ENCODE measurements at places on chromosomes 5 and 9.
A peak's percentile ranks its signal among the peaks of the same experiment; 100 is the strongest.

GRCh38 chr9:127004946-127005769, 90.6 kb downstream of the RALGPS1 start:
- peak; percentile 22 for DNase-seq

DNA sequence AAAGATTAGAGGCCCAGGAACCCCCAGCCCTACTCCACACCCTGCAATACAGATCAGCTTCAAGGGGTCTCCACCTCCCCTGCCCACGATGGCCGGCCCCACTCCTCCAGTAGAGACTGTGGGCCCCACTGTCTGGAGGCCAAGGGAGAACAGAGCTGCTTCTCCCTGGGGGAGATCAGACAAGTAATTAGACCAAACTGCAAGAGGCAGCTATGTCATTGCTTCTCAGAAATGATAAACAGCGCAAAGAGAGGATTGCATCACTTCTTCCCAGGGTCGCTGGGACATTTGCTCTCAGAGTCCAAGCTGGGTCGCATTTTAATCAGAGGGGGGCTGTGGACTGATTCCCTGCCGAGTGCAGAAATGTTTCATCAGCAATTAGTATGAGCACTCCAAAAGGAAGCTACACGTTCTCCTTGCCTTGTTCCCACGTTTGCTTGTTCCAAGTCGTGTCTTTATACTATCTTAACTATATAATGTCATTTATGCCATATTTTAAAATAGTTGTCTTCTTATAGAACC, 59.9 kb downstream of the ROPN1L start:
- DNase-seq, result no peak

DNA sequence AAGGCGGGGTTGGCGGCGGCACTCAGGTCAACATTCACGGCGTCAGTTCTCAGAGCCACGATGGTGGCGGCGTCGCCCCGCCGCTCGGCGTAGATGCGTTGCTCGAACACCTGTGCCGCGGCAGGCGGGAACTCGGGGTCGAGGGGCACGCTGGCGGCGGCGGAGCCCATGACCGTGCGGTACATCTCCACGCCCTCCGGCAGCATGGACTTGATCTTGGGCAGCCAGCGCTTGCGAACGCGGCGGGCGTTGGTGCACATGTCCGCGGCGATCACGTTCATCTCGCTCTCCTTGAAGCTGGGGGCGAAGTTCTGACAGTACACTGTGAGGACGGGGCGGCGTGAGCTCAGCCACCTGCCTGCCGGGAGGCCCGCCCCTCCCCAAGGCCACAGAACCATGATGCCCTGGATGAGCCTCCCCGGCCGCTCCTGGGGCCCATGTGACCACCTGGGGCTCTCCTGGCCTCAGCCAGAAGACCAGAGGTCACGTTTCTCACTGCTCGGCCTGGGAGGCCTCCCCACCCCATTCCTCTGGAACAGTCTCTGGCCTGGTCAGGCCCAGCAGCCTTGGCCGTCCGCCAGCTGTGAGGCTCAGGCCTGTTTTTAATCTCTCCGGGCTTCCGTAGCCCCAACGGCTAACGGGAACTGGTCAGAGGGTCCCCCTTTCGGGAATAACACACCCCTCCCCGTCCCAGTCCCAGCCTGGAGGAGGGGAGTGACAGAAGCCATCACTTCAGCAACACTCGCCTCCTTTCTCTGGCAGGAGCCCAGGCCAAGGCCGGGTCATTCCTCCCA, 50.7 kb upstream of the UBAC1 start:
- DNase-seq, result peak; percentile 31

DNA sequence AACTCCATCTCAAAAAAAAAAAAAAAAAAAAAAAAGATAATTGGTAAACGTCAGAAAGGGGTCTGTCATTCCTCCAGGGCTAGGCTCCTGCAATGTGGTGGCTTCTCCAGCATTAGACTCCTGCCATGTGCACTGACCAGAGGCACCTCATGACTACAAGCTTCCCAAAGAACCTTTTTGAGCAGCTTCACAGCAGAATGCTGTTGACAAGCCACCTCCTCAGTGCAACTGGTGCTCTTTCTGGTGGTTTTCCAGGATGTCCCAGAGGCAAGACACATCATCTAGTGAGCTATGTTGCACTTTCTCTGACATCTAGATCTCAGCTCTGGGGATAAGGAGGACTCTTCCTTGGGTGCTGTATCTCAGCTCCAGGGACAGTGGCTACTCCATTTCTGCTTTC, 11.6 kb downstream of the RPL37 start:
- DNase-seq, result no peak

DNA sequence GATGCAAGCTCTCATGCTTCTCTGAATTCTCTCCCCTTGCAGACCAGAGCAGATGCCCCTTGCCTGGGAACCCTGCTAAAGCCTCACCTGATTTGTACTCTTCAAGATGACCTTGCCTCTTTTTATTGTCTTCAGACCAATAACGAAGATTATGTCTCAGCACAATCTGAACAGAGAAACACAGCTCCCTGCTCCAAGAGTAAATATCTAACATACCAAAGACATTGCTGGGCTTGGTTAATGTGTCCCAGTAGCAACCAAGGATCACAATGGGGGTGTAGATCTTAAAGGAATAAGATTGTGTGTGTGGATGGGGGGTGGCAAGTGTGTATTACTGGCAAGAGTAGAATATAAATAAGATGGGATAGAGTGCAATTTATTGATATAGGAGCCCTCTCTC, 67.6 kb upstream of the LHFPL2 start:
- no peak for DNase-seq

GRCh38 chr9:2700398-2700797, 16.9 kb upstream of the KCNV2 start:
- peak; percentile 25 for DNase-seq

DNA sequence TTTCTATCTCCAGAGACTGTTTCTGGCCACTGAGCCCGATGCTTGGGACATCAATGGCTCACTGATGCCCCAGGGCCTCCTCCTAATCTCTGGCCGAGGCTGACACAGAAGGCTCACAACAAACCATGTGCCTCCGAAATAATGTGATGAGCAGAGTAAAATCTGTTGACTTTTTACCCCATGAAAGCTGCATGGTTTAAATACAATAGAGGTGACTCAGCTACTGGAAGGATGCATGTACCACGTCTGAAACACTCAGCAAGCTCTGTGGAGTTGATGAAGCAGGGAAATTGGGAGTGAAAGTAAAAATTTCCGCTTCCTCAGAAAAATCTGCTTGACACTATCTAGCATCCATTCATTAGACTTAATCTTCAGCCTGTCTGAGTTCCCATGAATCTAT, 111.1 kb upstream of the EQTN start:
- no peak for DNase-seq

DNA sequence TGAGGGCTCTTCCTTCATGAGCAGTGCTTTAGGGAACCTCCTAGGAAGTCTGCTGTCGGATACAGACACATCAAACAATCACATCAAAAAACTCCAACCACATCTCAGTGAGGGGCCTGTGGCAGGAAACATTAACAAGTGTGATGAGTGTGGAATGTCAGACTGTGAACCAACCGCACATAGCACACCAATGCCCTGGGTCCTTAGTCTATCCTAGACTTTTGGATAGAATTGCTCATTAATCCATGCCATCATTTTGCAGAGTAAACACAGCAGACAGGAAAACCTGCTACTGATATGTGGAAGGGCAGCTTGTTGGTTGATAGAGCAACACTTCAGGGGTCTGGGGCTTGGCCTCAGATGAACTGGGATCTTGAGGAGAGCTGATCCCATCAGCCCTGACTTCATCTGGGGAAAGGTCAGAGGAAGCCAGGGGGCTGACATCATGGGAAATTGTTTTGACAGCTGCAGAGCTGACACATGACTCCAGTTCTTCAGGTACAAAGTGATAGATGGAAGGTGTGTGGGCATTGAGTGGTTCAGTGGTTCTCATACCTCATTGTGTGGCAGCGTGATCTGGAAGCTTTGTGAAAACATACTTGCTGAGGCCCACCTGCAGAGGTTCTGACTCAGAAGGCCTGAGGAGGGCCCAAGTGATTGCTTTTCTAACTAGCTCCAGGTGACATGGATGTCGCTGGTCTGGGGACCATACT, 193.3 kb downstream of the DIRAS2 start:
- DNase-seq, result no peak

GRCh38 chr5:76576450-76576849, 46.8 kb downstream of the F2RL2 start:
- DNase-seq, result no peak

- DNase-seq, result no peak
Measured at GRCh38 chr5:62499756-62500155, 78.9 kb upstream of the LRRC70 start.

- no peak for DNase-seq
Measured at GRCh38 chr5:174003795-174004194, 14.8 kb downstream of the C5orf47 start.

DNA sequence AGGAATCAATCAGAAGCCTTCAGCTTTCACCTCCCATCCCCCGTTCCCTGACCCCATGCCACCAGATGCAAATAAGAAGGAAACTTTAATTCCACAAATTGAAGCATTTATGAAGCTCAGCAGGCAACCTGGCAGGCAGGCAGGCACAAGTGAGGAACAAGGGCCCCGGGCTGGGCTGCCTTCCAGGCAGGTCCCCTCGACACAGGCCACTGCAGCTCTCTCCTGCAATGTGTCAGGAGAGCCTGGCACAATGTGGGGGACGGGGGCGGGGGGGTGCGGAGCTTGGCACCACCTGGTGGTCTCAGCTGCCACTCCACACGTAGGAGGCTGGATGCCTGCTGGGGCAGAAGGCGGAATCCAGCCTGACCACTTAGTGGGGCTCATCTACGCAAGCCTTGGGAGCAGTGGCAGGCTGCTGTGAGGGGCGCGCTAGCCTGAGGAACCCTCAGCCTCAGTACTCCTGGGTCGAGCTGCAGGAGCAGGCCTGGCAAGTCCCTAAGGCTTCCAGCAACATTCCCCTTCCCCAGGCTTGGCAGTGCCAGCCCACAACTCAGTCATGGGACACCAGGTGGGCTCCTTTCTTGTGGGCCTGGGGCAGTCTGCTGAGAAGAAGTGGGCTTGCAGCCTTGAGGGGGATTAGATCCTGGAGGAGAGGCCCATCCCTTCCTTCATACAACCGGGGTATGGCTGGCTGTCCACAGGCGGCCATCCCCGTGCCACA, 50.2 kb upstream of the KCNMB1 start:
- DNase-seq, result peak; percentile 61

- DNase-seq, result no peak
Measured at GRCh38 chr9:115804206-115804605, 349.4 kb upstream of the PAPPA start.

- no peak for DNase-seq
Measured at GRCh38 chr9:764105-764524, 77.4 kb upstream of the DMRT1 start.

DNA sequence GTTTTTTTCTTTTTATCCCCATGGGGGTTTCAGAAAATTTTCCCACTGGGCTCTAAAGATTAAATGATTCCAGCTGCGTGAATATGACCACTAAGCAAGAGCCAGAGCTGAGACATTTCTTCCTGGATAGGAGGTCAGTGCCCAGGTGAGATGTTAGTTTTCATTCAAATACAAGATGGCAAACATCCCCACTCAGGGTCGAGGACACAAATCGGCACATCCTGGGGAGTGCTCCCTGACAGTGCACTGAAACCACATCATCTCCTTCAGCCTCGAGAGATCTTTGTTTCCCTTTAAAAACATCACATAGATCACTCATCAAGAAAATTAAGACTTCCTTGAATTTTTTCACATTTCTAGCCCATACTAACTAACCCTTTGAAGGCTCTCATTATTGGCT, 273.2 kb upstream of the PANK3 start:
- no peak for DNase-seq

DNA sequence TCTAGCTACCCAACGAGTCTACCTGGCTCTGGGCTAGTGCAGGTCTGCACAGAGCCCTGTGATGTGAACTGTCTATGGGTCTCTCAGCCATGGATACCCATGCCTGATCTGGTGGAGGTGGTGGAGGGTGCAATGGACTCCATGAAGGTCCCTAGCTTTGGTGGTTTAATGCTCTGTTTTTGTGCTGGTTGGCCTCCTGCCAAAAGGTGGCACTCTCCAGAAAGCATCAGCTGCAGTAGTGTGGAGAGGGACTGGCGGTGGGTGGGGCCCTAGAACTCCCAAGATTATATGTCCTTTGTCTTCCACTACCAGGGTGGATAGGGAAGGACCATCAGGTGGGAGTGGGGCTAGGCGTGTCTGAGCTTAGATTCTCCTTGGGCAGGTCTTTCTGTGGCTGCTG, 290.1 kb downstream of the AGTPBP1 start:
- DNase-seq, result no peak

DNA sequence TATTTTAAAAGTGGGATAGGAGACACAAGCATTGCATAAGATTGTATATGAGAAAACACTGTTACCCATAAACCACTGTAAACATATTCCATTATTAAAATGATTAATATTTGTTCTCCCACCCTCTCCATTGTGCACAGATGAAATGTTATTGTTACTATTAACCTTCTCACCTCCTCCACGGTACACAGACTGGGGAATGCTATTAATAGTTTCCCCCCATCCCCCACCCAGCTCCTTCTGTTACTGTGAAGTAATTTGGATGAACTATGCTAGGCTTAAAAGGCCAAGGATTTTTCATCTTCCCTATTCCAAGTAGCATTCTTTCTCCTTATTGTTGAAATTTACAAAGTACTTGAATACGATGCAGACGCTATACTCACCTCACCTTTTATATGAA, 91.4 kb downstream of the JAKMIP2 start:
- no peak for DNase-seq

DNA sequence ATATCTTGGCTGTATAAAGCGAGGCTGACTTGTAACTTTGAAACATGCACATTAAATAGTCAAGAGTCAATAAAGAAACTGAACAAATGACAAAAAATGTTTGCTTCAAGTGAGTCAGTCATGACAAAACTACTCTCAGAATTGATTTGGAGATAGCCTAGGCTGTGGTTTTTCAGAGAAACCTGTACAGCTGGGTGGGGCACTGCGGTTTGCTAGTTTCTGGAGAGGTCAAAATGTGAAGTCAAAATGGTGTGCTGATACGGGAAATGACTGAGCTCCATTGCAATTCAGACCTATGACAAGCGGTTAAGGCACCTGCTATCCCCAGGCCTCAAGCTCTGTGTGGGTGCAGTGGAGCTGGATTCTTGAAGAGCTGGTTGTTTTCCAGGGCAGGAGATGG, 10.3 kb upstream of the CD180 start:
- DNase-seq, result no peak

- DNase-seq, result no peak
Measured at GRCh38 chr5:152331006-152331405, 74.1 kb downstream of the NMUR2 start.

DNA sequence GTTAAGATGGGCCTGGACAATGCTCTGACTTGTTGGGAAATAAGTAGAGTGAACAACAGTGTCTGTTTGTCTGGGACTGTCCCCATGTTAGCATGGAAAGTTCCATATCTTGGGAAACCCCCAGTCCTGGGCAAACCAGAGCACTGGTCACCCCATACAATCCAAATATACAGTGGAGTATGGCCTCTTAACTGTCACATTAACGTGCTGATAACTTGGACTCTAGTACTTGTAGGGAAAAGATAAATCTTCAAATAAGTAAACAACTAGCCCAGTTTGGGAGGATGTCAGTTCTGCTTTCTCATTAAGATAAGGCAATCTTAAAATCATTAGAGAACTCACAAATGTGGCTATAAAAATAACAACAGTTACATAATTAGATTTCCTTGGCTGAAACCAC, 47.6 kb upstream of the JAK2 start:
- DNase-seq, result no peak

GRCh38 chr9:104776797-104777196, 12.9 kb downstream of the NIPSNAP3B start:
- DNase-seq, result no peak

- peak; percentile 60 for DNase-seq
Measured at GRCh38 chr5:147576646-147577535, 67.0 kb upstream of the DPYSL3 start.

- DNase-seq, result no peak
Measured at GRCh38 chr5:1490376-1490775, 33.4 kb downstream of the LPCAT1 start.

Measured in brain (organoid and tissue), 16 donors.